ENCODE measurements at places on chromosomes 3 and 15. TPM values are rescaled to one million over a fixed set of nuclear protein-coding genes. Genes with fewer than 3 reads are reported as not detected.

DNA sequence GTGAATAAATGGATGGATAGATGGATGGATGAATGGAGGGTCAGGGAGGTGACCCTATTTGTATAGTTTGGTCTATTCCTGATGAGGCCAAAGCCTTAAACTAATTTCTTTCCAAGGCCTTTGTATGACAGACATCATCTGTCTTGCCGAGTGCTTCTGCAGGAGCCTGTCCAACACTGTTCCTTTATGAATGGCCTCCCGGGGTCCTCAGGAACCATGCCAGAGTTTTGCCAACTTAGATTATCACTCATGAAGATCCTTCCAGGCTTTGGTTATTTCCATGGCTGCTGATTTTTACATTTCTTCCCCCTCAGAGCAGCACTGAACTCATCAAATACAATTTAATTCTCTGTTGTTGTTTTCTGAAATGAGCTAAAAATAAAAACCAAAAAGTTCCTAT, 133.0 kb upstream of the SOX2 start:
- H3K27me3 ChIP-seq: no peaks in the 10 kb centered on the region
- H3K4me1 ChIP-seq: no peaks in the 10 kb centered on the region
- no peak overlapping the region for H3K27ac ChIP-seq
- H3K36me3 ChIP-seq: no peaks in the 10 kb centered on the region
- no peak overlapping the region for H3K4me3 ChIP-seq
- DNase-seq: no peak

DNA sequence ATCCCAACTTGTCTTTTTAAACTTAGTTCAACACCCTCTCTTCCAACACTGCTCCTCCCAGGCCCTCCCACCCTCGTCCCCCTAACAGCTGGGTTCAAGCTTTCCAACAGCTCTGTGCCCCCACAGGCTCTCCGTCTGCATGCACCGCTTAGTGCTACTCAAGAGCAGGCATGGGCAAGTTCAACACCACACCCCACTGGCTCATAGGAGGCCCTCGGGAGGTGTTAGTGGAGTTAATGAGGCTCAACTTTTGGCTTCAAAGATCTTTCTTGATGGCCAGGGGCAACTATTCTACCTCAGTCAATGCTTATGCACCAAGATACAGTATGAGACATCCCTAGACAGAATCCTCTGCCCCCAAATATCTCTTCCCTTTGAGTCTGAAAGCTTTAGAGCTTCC, 114.4 kb downstream of the ANP32A start:
- DNase-seq: no peak
- H3K27ac ChIP-seq: no peak overlapping the region
- H3K27me3 ChIP-seq: peaks cover 2% of the 10 kb centered on the region
- H3K4me3 ChIP-seq: no peak overlapping the region
- no peaks in the 10 kb centered on the region for H3K4me1 ChIP-seq
- no peaks in the 10 kb centered on the region for H3K36me3 ChIP-seq

DNA sequence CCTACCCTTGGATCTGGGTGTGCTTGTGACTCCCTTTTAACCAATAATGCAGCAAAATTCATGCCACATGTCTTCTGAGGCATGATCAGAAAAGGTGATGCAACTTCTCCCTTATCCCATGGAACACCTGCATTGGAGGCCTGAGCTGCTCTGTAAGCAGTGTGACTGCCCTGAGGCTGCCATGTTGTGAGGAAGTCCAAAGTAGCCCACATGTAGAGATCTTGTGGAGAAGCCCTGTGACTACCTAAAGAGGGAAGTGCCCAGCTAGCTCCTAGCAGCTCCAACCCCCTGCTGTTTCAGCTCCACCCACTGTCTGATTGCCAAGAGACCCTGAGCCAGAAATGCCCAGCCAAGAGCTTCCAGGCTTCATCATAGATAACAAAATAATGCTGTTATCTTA, 6.4 kb upstream of the NR1D2 start:
- no peak for DNase-seq
- H3K4me3 ChIP-seq: no peak overlapping the region
- H3K27me3 ChIP-seq: no peaks in the 10 kb centered on the region
- H3K27ac ChIP-seq: no peak overlapping the region

DNA sequence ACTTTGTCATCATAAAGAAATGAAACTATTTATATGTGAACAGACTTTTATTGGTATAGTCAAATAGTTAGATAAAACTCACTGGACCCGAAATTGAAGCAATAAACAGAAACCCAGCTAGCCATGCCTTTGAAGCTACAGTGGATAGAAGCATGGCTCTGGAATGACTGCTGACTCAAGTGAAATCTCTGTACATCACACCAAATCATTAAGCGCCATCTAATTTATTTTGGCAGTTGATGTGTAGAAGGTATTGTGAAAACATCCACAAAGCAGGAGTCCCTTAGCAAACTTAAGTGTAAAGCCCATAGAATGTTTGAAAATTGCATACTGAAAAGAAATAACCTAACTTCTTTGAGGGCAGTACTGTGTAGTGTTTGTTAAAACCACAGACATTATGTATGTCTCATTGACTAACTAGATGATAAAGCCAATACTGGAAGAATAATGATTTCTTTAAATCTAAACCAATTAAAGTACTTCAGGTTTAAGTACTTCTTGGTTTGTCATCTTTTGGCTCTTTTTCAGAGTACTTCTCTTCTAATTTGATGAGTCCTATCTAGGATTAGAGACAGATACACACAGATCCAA, 42.8 kb upstream of the FBXL22 start:
- no peak overlapping the region for H3K27ac ChIP-seq
- no peaks in the 10 kb centered on the region for H3K27me3 ChIP-seq
- H3K36me3 ChIP-seq: peaks cover 5% of the 10 kb centered on the region
- no peak overlapping the region for H3K4me3 ChIP-seq

GRCh38 chr3:72960812-72961518, 35.6 kb upstream of the PPP4R2 start:
- DNase-seq: peak; percentile 86
- peak overlapping the region; percentile 79 for H3K27ac ChIP-seq
- no peaks in the 10 kb centered on the region for H3K36me3 ChIP-seq
- no peak overlapping the region for H3K4me3 ChIP-seq
- H3K27me3 ChIP-seq: no peaks in the 10 kb centered on the region

- H3K27ac ChIP-seq: no peak overlapping the region
- H3K4me3 ChIP-seq: no peak overlapping the region
- no peaks in the 10 kb centered on the region for H3K36me3 ChIP-seq
- H3K4me1 ChIP-seq: no peaks in the 10 kb centered on the region
- H3K27me3 ChIP-seq: no peaks in the 10 kb centered on the region
Measured at GRCh38 chr3:113231827-113232253, 20.5 kb downstream of the BOC start.

GRCh38 chr3:194756460-194756779, 70.7 kb downstream of the FAM43A start:
- H3K4me1 ChIP-seq: peaks cover 15% of the 10 kb centered on the region
- H3K36me3 ChIP-seq: no peaks in the 10 kb centered on the region
- H3K4me3 ChIP-seq: no peak overlapping the region
- H3K27me3 ChIP-seq: peaks cover 7% of the 10 kb centered on the region

DNA sequence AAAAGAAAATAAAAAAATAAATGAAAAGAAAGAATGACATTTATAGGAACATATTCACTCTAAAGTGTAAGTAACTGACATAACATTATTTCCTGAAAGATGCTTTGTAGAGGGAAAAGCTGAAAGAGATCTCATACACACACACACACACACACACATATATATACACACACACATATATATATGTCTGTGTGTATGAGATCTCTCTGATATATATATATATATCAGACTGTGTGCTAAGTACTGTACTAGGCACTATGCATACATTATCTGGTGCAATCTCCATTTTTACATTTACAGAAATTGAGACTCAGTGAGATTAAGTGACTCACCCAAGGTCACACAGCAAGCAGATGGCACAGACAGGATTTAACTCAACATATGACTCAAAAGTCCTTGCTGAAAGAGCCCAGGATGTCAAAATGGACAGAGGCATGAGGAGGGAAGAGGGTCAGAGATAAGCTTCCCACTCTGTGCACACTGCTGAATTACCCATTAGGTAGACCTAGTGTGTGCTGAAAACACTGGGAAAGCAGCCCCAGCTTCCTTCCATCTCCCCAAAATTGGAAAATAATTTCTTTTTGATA, 15.0 kb downstream of the BHLHE40 start:
- peaks cover 2% of the 10 kb centered on the region for H3K27me3 ChIP-seq
- DNase-seq: no peak
- H3K36me3 ChIP-seq: no peaks in the 10 kb centered on the region
- H3K4me1 ChIP-seq: peaks cover 28% of the 10 kb centered on the region
- no peak overlapping the region for H3K27ac ChIP-seq

DNA sequence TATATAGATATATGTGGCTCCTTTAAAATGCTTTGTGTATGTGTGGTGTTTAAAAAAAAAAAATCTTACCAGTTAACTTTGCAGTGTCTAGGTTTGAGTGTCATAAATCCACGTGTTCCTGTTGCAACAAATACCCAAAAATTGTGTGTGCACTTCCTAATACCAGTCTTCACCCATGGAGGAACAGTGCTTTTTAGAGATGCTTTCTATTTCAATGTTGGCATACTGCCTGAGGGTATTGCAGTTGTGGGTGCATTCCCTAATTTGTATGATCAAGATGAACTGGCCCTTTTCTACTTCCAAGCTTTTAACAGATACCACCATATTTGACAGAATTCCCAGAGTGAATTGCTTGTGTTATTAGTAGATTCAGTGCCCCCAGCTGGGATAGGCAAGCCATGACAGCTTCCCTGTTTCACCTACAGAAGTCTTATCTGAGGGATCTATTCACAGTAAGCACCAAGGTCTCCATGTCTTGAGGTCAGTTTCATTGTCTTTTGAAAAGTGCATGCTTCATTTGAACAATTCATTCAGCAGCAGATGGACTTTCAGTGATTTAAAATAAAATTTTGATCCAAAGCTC, 68.9 kb upstream of the GOLGA6B start:
- H3K27ac ChIP-seq: no peak overlapping the region
- no peak overlapping the region for H3K4me3 ChIP-seq
- peaks cover 10% of the 10 kb centered on the region for H3K36me3 ChIP-seq
- peak; percentile 7 for DNase-seq
- no peaks in the 10 kb centered on the region for H3K27me3 ChIP-seq

DNA sequence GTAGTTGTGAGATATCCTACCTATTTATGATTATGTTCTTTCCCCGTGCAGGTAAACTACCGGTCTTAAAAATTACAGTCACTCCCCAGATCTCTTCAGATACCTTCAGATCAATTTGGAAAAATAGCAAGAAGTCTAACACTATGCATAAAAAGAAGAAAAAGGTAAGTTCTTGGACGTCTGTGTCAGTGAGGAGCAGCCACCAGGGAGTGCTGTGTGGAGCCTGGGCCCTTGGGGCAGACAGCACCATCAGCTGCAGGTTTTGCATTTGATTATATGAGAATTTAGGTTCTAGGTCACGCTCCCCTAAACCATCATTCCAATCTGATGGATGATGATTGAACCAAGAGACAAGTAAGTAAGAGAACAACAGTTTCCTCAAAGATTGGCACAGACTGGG, 8.9 kb upstream of the RNF7 start:
- H3K27me3 ChIP-seq: no peaks in the 10 kb centered on the region
- H3K36me3 ChIP-seq: no peaks in the 10 kb centered on the region
- no peak for DNase-seq
- H3K4me1 ChIP-seq: peaks cover 37% of the 10 kb centered on the region
- no peak overlapping the region for H3K4me3 ChIP-seq

DNA sequence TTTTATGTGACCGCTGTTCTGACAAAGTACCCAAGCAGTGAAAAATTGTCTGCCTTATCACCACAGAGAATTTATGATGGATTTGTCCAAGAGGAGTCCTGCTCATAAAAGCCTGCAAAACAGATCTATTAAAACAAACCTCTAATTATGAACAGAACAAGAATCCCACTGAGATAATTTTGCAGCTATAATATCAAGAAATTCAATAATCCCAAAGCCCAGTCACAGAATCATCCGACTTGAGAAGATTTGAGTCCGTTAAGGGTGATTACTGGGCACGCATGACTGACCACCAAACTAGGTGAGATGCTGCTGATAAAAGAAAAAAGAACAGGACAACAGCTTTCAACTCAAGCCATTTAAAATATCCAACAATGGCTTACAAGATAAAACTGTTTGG, 231.0 kb upstream of the WNT5A start:
- H3K4me1 ChIP-seq: no peaks in the 10 kb centered on the region
- no peak overlapping the region for H3K4me3 ChIP-seq
- no peaks in the 10 kb centered on the region for H3K27me3 ChIP-seq
- H3K36me3 ChIP-seq: no peaks in the 10 kb centered on the region
- DNase-seq: no peak

- no peak for DNase-seq
- H3K4me3 ChIP-seq: no peak overlapping the region
- peaks cover 10% of the 10 kb centered on the region for H3K4me1 ChIP-seq
- no peaks in the 10 kb centered on the region for H3K36me3 ChIP-seq
- H3K27me3 ChIP-seq: peaks cover 35% of the 10 kb centered on the region
Measured at GRCh38 chr3:15333956-15334263, 1.5 kb upstream of the SH3BP5 start.

DNA sequence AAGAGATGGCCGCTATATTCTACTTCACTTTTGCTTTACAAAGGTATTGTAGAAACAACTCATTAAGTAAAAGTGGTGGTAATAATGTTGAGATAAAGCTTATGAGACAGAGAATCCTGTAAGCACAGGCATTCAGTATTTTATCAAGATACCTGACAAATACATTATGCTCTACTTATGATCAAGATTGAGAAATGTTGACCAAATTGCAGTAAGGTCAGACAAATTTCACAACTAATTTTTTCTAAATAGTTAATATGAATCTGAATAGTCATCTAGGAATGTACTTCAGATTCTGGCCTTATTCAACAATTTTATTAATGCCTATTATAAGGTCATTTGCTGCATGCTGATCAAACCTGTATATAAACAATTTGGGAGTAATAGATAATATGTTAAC, 95.1 kb upstream of the MBNL1 start:
- no peak overlapping the region for H3K27ac ChIP-seq
- H3K27me3 ChIP-seq: no peaks in the 10 kb centered on the region
- no peaks in the 10 kb centered on the region for H3K36me3 ChIP-seq
- no peak for DNase-seq
- no peaks in the 10 kb centered on the region for H3K4me1 ChIP-seq
- H3K4me3 ChIP-seq: no peak overlapping the region

DNA sequence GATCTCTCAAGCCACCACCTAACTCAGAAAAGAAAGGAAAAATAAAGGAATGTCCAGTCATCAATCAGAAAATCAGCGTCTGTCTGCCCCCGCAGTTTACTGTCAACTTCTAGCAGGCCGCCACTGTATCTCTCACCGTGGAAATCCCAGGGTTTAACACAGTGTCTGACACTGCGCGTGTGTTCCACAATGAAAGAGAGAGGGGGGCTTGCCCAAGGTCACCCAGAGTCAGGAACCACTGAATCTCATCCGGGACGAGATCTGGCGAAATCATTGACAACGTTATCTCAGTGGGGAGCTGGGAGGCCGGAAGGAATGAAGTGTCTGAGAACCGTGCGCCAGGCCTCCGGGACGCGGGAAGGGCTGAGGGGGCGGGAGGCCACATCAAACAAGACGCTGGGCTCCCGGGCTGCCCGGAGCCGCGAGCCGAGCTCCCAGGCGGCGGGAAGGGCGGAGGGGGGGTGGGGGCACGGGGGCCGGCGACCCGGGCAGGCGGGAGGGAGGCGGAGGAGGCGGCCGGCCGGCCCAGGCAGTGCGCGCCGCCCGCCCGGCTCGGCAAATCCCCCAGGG, 2.2 kb upstream of the HES1 start:
- H3K27ac ChIP-seq: peak overlapping the region; percentile 85
- H3K4me1 ChIP-seq: peaks cover 63% of the 10 kb centered on the region
- peak overlapping the region; percentile 70 for H3K4me3 ChIP-seq

The CSPG4 gene
- total RNA-seq: 0.04 TPM

The CLDN16 gene
- 0.24 TPM for total RNA-seq

The GATA2 gene
- total RNA-seq: 4.7 TPM

All from HepG2 (cell line).